ENCODE measurements at places on chromosomes 2 and 18.

DNA sequence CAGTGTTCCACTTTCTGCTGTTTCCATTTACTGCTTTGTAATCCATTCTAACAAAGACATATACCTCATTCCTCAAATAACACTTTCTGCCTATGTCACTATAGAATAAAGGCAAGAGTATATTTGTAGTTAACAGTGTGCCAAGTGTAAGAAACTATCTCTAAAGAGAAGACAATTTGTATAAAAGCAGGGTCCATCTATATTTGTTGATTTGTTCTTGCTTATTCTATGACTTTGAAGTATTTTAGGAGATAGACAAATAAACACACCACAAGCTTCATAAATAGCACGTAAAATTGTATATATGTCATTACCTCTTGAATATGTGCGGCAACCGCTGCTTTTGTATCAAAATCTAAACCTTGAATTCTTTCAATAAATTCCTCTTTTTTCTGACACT is 56.0 kb downstream of the CCDC88A start:
- DNase-seq, result no peak

DNA sequence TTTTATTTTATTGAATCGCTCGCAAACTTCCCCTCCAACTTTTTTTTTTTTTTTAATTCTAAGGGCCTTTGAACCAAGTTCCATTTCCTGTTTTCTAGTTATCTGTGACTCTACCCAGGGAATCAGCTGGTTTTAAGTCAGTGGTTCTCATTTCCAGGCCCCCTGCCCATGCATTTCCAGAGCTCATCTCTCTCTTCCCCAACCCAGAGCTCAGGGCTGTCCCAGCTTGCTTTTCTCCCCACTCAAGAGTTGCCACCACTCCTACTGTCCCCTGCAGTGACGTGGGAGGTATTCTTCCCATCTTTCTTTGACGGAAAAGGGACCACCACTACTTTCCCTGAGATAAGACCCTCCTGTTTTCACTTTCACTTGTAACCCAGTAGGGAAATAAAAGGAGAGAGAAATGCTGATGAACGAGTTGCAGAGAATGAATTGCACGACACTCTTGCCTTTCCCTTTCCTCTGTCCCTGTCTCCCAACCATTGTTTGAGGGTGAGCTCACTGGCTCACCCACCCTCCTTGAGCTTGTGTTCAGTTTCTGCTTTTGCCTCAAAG is 42.1 kb downstream of the TET3 start:
- no peak for DNase-seq

DNA sequence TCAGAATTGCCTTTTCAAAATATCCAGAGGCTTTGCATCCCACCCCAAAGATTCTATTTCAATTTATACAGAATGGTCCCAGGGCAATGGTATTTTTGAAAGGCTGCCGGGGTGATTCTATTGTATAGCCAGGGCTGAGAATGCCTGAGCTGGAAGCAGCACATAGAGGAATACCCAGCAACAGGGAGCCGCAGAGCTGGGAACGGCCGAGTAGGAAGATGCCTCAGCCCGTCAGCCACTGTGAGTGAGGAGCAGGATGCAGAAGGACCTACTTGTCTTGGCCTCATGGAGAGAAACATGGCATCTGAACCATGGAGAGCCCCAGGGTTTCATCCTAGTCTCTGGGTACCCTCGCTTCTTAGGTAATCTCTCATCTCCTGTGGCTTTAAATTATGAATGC is 170.8 kb upstream of the FHL2 start:
- DNase-seq, result no peak

- no peak for DNase-seq
Observed at GRCh38 chr2:159091381-159091780, 122.9 kb downstream of the TANC1 start.

- no peak for DNase-seq
Observed at GRCh38 chr2:240292619-240293525, 142.6 kb upstream of the GPC1 start.

DNA sequence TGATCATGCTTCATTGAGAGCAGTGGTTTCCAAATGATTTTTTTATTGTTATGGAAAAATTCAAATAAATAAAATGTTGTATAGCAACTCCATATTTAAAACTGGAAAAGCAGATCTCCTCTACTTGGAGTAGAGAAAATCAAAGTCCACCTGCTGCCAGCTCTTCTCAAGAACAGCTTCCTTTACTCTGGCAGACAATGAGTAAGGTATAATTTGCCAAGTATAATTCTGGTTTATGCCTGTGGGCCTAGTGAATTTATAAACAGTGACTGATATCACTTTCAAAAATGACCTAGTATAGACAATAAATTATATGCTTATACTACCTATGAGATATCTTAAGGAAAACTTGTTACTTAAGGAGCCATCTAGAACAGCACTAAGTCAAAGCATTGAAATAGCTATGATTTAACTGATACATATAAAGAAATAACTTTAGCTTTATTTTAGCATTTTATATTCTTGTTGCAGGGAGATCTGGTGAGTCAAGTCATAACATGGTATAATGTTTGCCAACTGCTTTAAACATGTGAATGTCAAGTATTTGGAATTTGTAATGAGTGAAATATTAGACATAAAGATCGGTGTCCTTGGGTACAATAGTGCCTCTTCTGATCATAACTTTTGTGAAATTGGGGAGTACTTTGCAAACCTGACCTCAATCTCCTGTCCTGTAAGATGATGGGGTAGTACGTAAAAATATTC is 1389.1 kb upstream of the PIK3C3 start:
- DNase-seq, result no peak

DNA sequence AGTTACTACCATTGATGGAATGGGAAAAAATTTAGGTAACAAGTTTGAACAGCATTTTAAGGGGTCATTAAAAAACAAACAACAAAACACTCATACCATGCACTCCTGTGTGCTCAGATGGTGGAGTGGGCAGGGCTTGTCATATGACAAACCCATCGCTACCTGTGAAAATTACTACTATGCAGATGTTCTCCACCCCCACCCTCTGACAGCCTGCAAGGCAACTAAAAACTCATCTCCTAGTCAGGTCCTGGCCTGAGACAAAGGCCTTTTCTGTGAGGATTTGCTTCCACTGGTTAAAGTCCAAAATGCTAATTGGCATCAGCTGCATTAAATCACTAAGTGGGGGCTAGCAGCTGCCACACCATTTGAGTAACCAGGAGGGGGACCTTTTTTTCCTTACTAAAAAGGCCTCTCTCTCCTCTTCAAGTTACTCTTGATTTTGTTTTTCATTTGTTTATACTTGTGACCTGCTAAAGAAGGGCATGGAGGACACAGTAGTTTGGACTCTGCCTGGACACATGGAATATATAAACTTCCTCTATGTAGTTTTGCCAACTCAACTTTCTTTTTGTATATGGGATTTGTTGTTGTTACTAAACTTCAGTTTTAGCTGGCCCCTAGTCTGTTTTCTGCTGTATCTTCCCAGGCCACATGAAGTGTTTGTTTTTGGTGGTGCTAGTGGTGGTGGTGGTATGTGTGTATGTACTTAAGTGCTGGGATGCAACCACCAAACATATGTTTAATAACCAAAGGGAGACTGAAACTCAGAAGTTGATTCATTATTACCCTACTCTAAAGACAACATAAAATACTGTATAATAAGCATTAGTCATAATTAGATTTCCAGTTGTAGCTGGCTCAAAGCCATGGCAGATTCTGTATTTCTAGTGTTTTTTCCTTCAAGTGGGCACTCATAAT is 121.3 kb downstream of the MAP4K4 start:
- peak; percentile 57 for DNase-seq

DNA sequence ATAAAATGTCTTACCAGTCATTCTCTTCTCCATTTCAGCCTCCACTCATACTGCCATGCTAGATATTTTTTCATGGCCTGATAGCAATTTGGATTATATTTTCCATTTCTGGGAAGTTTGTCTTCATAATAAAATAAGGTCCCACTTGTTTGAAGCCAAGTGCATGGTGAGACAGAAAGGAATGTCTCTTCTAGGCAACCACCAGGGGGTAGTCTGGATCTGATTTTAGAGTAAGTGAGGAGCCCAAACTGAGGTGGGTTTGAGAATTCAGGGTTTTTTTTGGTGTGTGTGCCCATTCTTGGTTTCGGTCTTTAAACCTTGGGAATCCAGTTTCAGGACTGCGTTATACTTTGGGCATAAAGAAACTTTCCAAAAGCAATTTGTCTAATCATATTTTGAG is 315.5 kb downstream of the RPRM start:
- DNase-seq, result no peak

DNA sequence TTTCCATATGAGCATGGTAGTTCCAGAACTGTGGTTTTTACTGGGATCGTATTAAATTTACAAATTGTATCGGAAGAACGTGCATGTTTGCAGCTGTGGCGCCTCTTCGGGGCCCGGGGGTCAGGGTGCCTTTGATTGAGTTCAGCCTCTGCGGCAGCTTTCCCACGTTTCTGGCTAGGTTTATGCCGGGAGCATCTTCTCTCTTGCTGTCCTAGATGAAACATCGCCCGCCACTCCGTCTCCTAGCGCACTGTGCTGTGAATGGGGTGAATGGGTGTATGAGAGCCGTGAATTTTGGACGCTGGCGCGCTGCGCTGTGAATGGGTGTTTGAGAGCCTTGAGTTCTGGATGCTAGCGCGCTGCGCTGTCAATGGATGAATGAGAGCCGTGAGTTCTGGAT is 12.3 kb downstream of the PDCD1 start:
- no peak for DNase-seq

Data from right lung (tissue), 10 donors.